Pancreas (tissue), 10 donors: ENCODE measurements at places on chromosomes 5 and 9. TPM values are rescaled to one million over a fixed set of nuclear protein-coding genes. Genes with fewer than 3 reads are reported as not detected.

GRCh38 chr5:9361835-9362234 is 184.0 kb downstream of the SEMA5A start:
- DNase-seq, result peak; percentile 72

- no peak for DNase-seq
These were observed 52.7 kb upstream of the EQTN start for GRCh38 chr9:27349698-27350080.

DNA sequence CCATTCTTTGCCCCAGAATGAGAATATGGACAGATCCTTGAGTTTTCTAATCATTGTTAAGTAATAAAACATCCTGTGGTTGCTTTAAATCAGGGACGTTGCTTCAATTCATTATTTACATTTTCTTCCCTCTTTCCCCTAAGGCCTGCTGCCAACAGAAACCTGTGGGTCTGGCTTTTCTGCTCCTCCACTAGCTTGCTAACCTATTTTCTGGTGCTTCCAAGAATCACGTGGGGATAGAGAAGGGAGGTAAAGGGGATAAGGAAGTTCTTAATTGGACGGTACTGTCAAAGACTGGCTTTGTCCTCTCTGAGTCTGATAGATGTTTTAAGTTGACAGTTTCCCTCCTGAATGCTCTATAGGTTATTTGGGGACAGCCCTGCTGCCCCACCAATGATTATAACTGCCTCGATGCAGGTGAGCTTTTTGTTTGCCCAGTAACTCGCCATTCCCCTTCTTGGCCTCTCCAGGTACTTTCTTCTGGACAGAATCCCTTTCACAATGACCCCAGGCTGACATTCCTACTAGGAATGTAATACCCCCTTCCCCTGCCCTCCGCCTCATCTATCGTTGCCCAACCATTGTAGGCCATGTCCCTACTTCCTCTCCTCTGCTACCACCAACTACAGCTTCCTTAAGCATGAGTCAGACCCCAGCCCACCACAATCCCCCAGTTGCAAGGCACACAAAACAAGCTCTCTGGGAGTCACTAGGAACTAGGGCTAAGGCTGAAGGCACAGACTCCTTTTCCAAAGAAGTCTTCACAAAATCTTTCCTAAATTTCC is 19.9 kb upstream of the CPEB4 start:
- DNase-seq, result no peak

DNA sequence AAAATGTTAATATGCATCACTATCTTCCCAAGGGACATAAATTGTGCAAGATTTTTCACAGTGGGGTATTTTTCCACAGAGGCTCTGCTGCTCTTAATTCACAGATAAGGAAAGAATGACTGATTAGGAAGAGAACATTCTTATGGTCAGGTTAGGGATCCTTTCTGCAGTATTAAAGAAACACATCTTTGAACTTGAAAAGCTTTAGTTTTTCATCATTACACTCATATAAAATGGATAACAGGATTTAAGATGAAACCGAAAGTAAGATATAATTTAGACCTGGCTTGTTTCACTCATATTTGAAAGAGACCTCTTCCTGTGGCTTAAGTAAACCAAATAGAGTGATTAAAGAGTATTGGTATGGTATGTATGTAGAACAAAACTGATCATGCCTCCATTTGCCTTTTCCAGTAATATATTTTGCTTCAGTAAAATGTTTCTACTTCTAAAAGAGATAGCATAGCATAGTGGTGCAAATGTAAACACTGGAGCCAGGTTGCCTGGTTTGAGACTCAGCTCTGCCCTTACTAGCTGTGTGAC is 160.0 kb downstream of the PRR16 start:
- DNase-seq, result no peak

- DNase-seq, result no peak
These were observed 17.2 kb downstream of the C5orf63 start for GRCh38 chr5:127055880-127056653.

GRCh38 chr5:133531594-133531993 is 80.7 kb downstream of the FSTL4 start:
- no peak for DNase-seq

Gene OLFML2A
- 3.0 TPM for total RNA-seq

Gene TRIM52
- 5.8 TPM for total RNA-seq

Gene PCDHB15
- 2.4 TPM for total RNA-seq

Gene SAXO1
- 0.38 TPM for total RNA-seq

Gene FAM53C
- 17.2 TPM for total RNA-seq
